HepG2 (cell line): ENCODE measurements at places on chromosomes 11 and 22.

- H3K4me1 ChIP-seq: peaks cover 71% of the 10 kb centered on the region
- no peak overlapping the region for H3K27ac ChIP-seq
- H3K36me3 ChIP-seq: no peaks in the 10 kb centered on the region
- no peak for DNase-seq
Measured at GRCh38 chr22:17919276-17920144, 104.9 kb downstream of the MICAL3 start.

DNA sequence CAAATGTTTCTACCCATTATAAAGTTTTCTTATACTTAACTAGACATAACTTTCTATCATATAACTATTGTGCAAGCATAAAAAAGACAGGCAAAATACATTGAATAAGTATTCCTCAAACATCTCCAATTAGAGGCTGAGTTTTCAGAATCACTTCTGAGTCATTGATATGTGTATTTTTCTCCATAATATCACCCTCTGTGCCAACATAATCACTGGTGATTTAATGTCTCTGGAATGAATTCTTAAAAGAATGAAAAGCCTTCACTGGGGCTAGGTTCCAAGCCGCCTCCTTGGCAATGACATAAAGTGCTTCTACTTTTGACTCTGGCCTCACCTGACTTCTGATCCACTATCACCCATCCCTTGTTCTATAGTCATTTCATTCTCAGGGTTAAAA lies 197.0 kb upstream of the E2F8 start:
- H3K4me1 ChIP-seq: no peaks in the 10 kb centered on the region
- DNase-seq: no peak
- H3K27me3 ChIP-seq: no peaks in the 10 kb centered on the region

GRCh38 chr11:130580372-130580771 lies 131.9 kb downstream of the ADAMTS15 start:
- DNase-seq: no peak
- H3K4me3 ChIP-seq: no peak overlapping the region
- H3K27ac ChIP-seq: no peak overlapping the region
- no peaks in the 10 kb centered on the region for H3K4me1 ChIP-seq
- H3K27me3 ChIP-seq: 0 out of 2 replicates have a peak, but pooled peaks cover 1% of the 10 kb centered on the region
- no peaks in the 10 kb centered on the region for H3K36me3 ChIP-seq

DNA sequence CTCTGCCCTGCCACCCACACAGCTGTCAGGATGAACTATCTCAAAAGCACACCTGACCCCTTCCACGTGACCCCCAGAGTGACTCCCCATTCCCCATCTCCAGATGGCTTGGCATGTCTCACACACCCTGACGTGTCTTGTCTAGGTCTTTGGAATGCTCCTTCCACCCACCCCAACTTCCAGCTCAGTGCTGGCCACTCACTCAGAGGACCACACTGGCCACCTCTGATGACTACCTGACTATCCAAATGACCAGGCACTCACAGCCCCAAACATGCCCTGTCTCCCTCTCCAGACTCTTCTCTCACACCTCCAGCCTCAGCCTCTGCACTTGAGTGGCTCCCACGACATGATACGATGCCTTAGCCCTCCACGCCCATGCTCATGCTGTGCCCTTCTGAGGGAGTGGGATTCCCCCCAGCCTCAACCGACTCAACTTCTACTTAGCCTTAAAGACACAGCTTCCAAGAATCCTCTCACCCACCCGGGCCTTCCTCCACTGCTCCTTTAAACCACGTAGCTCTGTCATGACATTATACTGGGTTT lies 259.4 kb downstream of the BUD13 start:
- no peaks in the 10 kb centered on the region for H3K27me3 ChIP-seq
- DNase-seq: no peak
- no peaks in the 10 kb centered on the region for H3K4me1 ChIP-seq
- H3K4me3 ChIP-seq: no peak overlapping the region
- H3K27ac ChIP-seq: no peak overlapping the region

DNA sequence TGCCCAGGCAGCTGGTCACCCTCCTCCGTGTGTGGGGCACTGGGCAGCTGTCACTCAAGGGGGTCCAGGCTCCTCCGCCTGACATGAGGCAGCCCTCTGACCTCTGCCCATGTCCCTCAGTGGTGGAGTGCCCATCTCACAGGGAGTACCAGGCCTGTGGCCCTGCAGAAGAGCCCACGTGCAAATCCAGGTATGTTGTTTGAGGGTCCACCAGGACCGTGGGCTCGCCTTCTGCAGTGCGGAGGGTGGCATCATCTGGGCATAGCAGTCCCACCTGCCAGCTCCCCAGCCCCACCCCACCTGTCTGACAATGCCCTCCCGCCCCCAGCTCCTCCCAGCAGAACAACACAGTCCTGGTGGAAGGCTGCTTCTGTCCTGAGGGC lies 30.5 kb downstream of the MUC2 start:
- no peak overlapping the region for H3K4me3 ChIP-seq
- no peaks in the 10 kb centered on the region for H3K4me1 ChIP-seq
- no peaks in the 10 kb centered on the region for H3K36me3 ChIP-seq
- peaks cover 79% of the 10 kb centered on the region for H3K27me3 ChIP-seq

- H3K4me3 ChIP-seq: no peak overlapping the region
- no peaks in the 10 kb centered on the region for H3K36me3 ChIP-seq
- no peaks in the 10 kb centered on the region for H3K27me3 ChIP-seq
- H3K4me1 ChIP-seq: no peaks in the 10 kb centered on the region
Measured at GRCh38 chr11:108617055-108617454, 23.5 kb upstream of the EXPH5 start.

DNA sequence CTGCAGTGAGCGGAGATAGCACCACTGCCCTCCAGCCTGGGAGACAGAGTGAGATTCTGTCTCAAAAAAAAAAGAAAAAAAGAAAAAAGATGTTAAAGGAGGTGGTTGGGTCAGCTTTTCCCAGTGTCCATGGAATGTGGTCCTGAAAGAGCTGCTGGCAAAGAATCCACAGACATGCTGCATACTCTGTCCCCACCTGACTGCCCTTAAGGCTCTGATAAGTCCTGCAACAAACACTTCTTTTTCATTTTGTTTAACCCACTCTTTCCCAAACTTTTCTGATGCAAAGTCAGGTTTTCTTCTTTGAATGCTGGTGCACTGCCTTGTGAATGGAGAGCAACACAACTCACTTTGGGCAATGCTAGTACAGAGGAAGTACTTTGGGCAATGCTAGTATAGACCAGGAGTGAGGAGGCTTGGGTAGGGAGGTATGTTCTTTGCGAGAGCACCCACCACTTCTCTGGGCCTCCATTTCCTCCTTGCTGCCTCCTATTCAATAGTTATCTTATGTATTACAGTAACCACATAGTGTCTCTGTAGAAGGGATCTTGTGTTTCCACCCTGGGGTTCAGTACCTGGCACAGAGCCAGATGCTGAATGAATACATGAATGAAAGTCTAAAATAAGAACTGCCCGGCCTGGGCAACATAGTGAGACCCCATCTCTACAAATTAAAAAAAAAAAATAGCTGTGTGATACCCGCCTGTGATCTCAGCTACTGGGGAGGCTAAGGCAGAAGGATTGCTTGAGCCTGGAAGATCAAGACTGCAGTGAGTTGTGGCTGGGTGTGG lies 18.9 kb downstream of the LIF start:
- no peaks in the 10 kb centered on the region for H3K36me3 ChIP-seq
- peaks cover 47% of the 10 kb centered on the region; the same call in 2 of the 3 replicates for H3K27me3 ChIP-seq
- peaks cover 54% of the 10 kb centered on the region for H3K4me1 ChIP-seq
- no peak overlapping the region for H3K4me3 ChIP-seq

GRCh38 chr22:19180740-19181410 lies 2.3 kb upstream of the SLC25A1 start:
- no peak overlapping the region for H3K27ac ChIP-seq
- no peaks in the 10 kb centered on the region for H3K27me3 ChIP-seq
- peaks cover 12% of the 10 kb centered on the region; the same call in 1 of the 3 replicates for H3K36me3 ChIP-seq
- peaks cover 44% of the 10 kb centered on the region for H3K4me1 ChIP-seq
- H3K4me3 ChIP-seq: no peak overlapping the region

DNA sequence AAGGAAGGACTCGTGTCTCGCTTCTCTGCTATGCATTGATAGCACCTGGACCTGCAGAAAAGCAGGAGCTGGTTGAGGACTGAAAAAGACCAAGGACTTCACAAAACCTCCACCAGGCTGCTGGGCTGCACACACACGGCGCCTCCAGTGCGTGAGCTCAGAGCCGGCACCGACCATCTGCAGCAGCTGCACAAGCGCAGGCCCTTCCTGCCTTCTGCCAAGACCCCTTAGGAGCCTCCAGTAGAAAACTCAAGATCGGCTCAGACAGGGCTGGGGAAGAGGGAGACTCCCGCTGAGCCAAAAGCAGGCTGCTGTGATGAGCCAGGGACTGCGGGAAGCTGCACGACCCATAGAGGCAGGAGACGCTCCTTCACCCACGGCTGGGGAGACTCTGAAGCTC lies 70.9 kb downstream of the PHF21B start:
- H3K4me3 ChIP-seq: no peak overlapping the region
- DNase-seq: no peak
- no peaks in the 10 kb centered on the region for H3K36me3 ChIP-seq
- peaks cover 26% of the 10 kb centered on the region for H3K27me3 ChIP-seq
- H3K4me1 ChIP-seq: no peaks in the 10 kb centered on the region

DNA sequence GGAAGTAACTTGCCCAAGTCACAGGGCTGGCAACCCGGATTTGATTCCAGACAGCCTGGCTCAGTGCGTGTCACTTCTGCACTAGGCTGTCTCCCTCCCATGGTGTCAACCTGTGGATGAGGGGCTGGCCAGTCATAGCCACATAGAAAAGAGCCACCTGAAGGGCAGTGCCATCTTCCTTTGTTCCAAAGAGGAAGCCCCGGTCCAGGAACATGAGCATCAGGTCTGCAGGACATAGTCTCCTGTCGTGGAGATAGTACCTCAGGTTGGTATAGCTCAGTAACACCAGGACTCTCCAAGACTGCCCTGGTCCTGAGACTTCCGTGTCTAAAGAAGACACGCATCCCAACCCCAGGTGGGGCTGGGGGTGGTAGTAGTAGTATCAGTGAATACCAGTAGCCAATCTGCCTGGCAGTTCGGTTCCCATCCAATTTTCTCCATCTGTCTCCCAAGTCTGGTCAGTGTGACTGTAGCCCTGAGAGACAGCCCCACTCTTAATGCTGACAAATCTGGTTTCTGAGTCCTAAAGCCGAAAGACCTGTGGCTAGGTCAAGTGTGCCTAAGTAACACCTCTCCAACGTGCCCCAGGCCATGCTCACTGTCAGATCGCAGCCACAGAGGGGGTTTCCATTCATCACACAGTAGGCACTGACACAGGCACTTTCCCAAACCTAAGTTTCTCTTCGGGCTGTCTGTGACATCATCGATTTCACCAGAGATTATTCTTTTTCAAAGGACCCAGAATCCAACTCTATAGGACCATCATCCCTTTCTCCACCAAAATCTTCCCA lies 33.1 kb downstream of the C11orf58 start:
- no peaks in the 10 kb centered on the region for H3K27me3 ChIP-seq
- H3K27ac ChIP-seq: no peak overlapping the region
- no peak overlapping the region for H3K4me3 ChIP-seq
- peaks cover 40% of the 10 kb centered on the region for H3K4me1 ChIP-seq
- no peak for DNase-seq

GRCh38 chr11:1740786-1741530 lies 9.4 kb downstream of the IFITM10 start:
- no peaks in the 10 kb centered on the region for H3K4me1 ChIP-seq
- DNase-seq: no peak
- no peak overlapping the region for H3K4me3 ChIP-seq
- no peaks in the 10 kb centered on the region for H3K36me3 ChIP-seq

GRCh38 chr11:3781423-3781822 lies 15.9 kb downstream of the NUP98 start:
- H3K4me1 ChIP-seq: no peaks in the 10 kb centered on the region
- no peak for DNase-seq
- H3K27me3 ChIP-seq: no peaks in the 10 kb centered on the region
- H3K27ac ChIP-seq: no peak overlapping the region
- H3K36me3 ChIP-seq: peaks cover 10% of the 10 kb centered on the region

GRCh38 chr11:9619971-9620370 lies 43.9 kb upstream of the SWAP70 start:
- H3K27me3 ChIP-seq: no peaks in the 10 kb centered on the region
- no peak overlapping the region for H3K27ac ChIP-seq
- H3K4me1 ChIP-seq: peaks cover 4% of the 10 kb centered on the region
- no peaks in the 10 kb centered on the region for H3K36me3 ChIP-seq

GRCh38 chr11:114195981-114196731 lies 100.0 kb upstream of the NNMT start:
- no peaks in the 10 kb centered on the region for H3K36me3 ChIP-seq
- H3K27ac ChIP-seq: no peak overlapping the region
- H3K27me3 ChIP-seq: 0 out of 3 replicates have a peak, but pooled peaks cover 4% of the 10 kb centered on the region
- no peak overlapping the region for H3K4me3 ChIP-seq
- no peaks in the 10 kb centered on the region for H3K4me1 ChIP-seq

DNA sequence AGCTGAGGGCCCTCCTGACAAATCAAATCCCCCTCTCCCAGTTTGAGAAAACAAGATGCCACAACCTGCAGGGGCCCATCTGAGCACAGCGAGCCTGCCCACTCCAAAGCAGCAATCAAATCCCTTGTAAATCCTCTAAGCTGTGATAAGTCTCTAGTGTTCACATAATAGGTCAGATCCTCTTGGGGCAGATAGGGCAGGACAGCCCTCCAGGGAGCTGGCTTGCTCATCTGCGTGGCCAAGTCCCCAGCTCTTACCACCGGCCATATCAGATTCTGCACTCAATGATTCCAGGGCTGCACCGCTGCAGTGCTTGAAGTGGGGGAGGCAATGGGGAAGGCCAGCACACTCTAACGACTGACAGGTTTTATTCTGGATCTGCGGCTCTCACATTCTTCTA lies 29.6 kb upstream of the FLI1 start:
- H3K27ac ChIP-seq: no peak overlapping the region
- no peak for DNase-seq

GRCh38 chr11:91248199-91248807 lies 976.3 kb upstream of the FAT3 start:
- peak; percentile 28 for DNase-seq
- H3K4me3 ChIP-seq: no peak overlapping the region
- no peaks in the 10 kb centered on the region for H3K4me1 ChIP-seq
- H3K27ac ChIP-seq: no peak overlapping the region

- no peak for DNase-seq
- no peaks in the 10 kb centered on the region for H3K36me3 ChIP-seq
- peaks cover 62% of the 10 kb centered on the region for H3K4me1 ChIP-seq
- H3K27ac ChIP-seq: peak overlapping the region; percentile 85
- peaks cover 3% of the 10 kb centered on the region; the same call in 1 of the 2 replicates for H3K27me3 ChIP-seq
Measured at GRCh38 chr11:75350743-75351540, 519 bp downstream of the ARRB1 start.
